ENCODE measurements at places on chromosomes 7 and 10.

DNA sequence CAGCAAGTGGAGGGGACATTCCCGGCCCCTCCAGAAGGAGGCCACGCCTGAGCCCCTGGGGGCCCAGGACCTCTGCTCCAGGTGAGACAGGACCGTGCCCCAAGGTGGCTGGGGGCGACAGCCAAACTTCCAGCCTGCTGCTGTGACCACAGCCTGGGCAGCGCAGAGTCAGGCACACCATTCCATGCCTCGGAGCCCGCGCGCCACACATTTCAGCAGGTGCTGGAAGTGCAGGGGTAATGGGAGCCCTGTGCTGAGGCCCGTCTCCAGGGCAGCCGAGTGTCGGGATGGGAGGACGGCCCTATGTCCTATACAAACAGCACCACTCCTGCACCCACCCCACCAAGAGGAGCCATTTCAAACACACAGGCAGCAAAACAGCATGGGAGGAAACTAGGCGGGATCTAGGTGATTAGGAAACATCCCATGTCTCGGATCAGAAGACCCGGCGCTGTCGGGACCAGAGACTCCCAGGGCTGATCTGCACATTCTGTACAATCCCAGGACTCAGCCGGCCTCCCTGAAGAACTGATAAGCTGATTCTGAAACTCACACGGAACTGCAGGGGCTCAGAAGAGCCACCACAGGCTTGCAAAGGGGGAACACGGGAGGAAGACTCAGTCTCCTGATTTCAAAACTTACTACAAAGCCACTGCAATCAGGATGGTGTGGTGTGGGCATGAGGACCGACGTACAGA, 272.3 kb downstream of the ELFN1 start:
- DNase-seq = no peak

- DNase-seq = no peak
Measured at GRCh38 chr7:98907570-98907969, 29.2 kb downstream of the TRRAP start.

DNA sequence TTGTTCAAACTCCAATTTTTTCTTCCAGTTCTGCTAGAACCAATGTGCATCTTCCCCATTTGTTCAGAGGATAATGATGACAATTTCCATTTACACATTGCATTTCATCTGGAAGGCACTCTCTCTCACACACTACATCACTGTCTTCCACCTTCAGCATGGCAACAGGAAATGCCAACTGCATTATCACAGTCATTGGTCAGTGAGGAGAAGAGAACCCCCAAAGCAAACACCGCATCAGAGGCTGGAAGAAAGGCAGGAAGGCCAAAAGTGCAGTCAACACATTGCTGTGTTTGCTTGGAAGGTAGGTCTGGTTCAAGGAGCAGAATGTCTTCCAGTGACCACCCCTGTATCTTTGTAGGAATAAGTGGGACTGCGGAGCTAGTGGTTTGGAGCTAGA, 192.2 kb upstream of the RHOBTB1 start:
- DNase-seq = no peak

GRCh38 chr7:45927721-45928120, 6.6 kb upstream of the IGFBP3 start:
- no peak for DNase-seq

DNA sequence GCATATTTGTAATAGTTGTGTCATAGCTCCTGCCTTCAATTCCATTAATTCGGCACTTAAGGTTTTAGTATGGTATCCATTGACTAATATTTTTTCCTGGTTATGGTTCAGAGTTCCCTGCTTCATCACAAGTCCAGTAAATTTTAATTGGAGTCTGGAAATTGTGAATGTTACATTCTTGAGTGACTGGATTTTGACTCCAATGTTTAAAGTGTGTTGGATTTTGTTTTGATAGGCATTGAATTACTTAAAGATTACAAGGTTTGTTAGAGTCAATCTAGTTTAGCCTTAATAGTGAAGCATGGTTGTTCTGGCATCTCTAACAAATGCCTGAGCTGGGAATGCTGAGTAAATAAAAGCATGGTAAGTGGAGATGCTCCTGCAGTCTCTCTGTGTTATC, 326.6 kb upstream of the IGFBP3 start:
- DNase-seq = no peak

GRCh38 chr10:33542752-33543505, 208.5 kb upstream of the NRP1 start:
- DNase-seq = no peak

DNA sequence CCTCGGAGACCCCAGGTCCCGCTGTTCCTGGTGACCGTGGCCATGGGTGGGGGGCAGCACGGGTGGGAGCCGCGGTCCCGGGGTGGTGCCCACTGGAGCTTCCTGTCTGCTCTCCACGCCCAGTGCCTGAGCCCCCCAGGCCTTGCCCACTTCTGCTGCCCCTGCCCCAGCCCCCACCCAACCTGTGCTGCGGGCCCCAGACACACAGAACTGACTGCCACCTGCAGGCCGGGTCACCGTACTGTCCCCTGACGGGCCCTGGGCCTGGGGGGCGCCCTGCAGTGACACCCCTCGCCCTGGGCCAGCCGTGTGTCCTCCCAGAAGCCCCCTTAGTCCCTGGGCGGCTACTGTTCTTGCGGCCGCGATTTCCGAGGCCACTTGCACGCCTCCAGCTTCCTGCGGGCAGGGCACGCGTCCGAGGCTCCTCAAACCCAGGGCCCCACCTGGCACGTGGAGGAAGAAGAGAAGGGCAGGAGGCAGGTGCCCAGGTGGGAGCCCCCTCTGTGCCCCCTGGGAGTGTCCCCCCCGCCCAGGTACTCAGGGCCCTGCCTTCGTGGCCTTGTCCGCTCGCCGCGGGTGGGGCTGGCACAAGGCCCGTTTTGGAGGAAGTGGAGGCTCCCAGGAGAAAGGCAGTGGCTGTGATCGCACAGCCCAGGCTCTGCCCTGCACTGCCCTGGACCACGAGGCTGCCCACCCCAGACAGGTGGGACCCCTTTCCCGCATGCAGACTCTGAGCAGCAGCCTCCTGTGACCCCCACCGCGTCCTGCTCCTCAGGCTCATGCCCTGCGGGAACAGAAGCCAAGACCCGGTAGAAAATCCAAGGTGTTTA, 10.4 kb downstream of the TMEM184A start:
- no peak for DNase-seq

DNA sequence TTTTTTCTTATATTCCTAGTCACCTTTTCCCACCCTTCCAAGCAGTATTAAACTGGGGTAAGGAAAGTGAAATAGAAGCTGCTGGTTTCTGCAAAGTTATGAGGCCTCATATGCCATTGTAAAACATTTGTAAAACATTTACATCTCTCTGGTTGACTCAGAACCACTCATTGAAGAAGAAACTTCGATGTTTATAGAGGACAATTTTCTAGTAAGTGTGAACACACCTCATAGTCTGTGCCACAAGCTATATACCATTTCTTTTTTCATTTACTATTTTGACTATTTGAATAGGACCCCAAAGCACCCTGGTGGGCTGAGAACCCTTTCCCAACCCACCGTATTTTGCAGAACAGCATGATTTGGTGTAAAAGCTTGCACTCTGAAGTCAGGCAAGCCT, 12.9 kb upstream of the ITGB1 start:
- no peak for DNase-seq

- no peak for DNase-seq
Measured at GRCh38 chr10:126118476-126118875, 222.1 kb downstream of the FANK1 start.

DNA sequence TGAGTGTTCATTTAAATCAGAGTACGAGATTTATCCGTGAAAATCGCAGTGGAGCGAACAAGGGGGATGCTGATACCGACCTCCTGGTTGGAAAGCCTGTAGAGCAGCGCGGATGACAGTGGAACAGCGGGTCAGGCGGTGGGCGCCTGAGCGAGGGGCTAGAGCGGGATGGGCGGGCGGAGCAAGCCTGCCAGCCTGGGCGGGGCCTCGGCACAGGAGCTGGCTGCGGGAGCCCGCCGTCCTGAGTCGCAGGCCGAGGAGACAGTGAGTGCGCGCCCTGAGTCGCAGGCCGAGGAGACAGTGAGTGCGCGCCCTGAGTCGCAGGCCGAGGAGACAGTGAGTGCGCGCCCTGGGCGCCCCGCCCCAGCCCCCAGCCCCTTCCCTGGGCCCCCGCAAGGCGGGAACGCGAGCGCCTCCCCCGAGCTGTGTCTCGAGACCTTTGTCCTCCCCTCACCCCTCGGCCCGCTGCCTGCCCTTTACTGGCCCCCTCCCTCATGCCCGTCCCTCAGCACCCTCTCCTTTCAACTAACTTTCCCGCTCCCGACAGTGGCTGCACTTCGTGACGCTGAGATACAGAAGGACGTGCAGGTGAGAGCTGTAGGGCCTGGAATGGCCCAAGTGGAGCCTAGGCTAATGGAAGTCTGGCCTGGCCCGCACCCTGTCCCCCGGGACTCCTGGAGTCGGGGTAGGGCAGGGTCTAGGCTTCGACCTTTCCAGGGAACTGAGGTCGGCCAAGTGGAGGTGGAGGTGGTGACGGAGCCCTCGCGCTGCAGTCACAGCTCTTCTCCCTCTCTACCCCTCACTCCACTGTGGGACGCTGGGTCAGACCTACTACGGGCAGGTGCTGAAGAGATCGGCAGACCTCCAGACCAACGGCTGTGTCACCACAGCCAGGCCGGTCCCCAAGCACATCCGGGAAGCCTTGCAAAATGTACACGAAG, at the start of gene AS3MT:
Gene AS3MT, plus strand, starts transcription at position 213 of the 941 bp plus-strand sequence. Its CDS starts 123 bp downstream, at position 336.
- DNase-seq = peak; percentile 22

- DNase-seq = no peak
Measured at GRCh38 chr10:89574368-89574767, 39.0 kb upstream of the SLC16A12 start.
